ENCODE measurements at places on chromosomes 3 and 15.

GRCh38 chr3:53288214-53288613 is 32.4 kb upstream of the TKT start:
- no peak for DNase-seq

DNA sequence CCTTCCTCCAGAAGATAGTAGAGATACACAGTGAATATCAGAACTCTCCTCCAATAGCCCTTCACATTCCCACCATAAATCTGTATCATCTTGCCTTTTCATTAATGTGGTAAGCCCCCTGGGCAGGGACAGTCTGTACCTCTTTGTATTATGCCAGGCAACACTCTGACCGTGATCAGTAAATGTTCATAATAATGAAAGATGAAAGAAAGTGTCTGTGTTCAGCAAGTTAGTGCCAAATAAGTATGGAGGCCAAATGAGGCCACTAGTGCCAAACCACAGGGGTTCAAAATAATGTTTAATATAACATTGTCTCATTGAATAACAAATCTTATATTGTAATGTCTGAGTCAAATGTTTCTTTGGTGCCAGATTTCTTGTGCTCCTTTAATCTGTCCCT is 104.3 kb downstream of the CMSS1 start:
- DNase-seq, result no peak

DNA sequence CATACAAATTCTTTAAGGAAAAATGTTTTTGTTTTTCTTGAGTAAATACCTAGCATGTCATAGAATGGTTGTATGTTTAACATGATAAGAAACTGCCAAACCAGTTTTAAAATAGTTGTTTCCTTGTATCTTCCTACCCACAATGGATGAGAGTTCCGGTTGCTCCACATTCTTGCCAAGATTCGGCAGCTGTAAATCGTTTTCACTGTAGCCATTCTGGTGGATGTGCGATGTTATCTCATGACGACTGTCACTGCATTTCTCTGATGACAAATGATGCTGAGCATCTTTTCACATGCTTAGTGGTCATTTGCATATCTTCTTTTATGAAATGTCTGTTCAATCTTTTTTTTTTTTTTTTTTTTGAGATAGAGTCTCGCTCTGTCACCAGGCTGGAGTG is 36.6 kb upstream of the SH3GL3 start:
- DNase-seq, result no peak

DNA sequence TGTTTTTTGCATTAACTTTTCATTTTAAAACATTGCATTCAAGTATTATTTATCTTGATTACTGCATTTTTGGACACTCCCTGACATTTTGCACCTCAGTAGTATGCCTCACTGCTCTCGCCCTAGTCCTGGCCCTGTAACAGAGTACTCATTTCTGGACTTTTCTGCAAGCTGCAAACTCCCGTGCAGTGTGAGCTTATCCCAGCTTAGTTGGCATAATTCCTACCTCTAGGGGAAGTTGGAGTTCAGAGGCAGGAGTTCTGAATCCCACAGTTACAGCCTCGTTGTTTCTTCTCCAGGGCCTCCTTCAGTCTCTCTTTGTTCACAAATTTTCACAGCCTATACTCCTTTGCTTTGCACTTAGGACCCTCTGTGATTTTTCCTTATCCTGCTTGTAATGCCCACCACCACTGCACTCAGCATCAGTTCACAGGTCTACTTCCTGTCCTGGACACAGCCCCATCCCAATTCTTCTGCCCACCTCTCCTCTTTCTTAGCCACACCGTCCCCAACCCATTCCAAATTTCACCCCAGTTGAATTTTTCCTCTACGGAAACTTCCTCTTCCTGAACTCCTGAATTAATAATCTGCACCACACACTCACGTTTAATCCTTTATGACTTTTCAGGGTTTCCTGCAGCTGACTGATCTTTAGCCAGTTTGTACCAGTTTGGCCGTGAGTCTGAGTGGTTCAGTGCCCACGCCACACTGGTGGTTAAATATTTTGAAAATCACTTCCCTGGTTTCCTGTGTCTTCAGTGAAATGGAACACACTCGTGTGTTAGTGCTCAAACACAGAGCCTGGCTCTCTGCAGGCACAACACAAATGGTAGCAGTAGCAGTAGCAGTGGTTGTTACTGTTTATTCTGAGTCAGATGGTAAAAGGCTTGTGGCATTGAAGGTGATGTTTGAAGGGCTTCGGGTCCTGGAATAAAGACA is 6.3 kb upstream of the CTSH start:
- no peak for DNase-seq

DNA sequence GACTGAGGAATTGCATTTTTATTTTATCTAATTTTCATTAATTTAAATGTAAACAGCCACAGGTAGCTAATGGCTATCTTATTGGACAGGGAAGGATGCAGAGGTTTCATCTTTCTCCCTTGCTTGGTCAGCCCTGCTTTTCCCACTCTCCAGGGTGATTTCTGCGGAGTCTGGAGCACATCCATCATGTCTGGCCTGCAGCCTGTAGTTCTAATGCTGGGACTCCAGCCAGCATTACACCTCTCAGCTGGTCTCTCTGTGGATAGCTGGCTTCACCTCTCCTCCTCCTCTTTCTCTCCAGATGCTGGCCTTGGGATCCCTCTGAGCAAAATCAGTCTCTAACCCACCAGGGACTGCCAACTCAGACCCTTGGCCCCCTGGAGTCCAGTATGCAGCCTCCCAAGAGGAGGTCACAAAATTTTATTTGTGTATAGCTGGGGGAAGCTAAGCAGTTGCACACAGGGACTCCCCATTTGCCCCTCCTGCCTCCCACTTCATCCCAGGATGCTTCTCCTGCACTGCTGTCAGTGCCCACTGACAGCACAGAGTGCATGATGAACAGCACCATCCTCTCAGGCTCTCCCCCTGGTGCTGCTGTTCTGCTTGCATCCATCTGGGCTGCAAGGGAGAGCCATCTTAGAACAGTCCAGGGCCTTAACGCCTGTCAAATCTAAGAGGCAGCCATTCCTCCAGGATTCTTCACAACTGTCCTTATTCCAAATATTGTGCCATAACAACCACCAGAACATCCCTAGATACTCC is 1.7 kb downstream of the BFSP2 start:
- DNase-seq, result no peak

- DNase-seq, result no peak
Measured at GRCh38 chr3:8884630-8885290, 78.5 kb downstream of the RAD18 start.

DNA sequence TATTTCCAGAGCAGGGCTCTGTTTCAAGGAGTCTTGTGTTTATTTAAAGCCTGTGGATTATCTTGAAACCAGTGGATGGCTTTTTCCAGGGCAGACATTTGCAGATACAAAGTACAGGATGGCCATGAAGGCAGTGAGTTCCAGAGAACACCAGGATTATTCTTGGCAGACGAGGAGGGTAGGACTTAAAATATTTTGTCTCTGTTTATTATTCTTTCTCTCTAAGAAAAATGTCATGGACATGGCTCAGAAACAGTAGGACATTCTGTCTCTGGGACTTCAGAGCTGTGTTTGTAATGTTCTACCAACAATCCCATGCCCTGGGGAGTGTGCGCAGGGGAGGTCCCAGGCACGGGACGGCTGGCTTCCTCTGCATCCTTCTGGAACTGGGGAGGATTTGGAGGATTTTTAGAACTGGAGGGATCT is 125.9 kb downstream of the ATP10A start:
- no peak for DNase-seq

DNA sequence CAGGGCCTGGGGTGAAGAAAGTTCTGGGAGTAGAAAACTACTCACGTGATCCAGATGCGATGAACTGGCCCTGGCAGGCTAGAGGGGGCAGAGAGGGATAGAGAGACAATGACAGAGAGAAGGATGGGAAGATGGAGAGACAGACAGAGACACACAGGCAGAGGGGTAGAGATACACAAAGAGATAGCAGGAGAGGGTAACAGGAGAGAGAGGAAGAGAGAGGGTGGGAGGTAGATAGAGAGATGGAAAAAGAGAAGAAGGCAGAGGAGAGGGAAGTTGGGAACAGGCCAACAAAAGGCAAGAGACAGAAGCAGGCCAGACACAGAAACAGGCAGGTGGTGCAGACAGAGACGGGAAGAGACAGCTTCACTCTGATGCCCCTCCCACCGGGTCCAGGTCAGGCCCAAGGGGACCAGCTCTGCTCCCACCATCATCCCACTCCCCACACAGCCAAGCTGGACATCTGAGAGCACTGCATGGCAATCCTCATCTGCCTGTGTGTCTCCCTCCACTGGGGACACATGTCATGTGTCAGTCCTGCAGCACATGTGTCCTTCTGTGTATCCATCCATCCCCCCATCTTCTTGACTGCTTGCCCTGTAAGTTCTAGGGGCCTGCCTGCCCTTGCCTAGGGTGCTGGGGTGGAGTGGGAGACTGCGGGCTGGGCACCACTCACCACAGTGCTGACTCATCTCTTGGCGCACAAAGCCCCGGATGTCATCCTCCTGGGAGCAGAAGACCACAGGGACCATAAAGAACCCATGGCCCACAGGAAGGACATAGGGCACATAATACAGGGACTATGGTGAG is 2.2 kb upstream of the UCN2 start:
- no peak for DNase-seq

GRCh38 chr3:18098960-18099587 is 326.1 kb downstream of the SATB1 start:
- DNase-seq, result no peak

GRCh38 chr15:68012911-68013310 is 41.2 kb upstream of the PIAS1 start:
- no peak for DNase-seq

DNA sequence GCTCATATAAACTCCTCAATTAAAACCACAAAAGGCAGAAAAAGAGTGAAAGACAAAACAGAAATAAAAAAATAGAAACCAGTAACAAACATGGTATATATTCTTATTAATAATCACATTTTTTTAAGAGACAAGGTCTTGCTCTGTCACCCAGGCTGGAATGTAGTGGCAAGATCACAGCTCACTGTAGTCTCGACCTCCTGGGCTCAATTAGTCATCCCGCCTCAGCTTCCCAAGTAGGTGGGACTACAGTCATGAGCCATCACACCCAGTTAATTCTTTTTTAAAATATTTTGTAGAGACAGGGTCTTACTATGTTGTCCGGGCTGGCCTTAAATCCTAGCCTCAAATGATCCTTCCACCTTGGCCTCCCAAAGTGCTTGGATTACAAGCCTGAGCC is 37.1 kb downstream of the FAM240A start:
- DNase-seq, result no peak

GRCh38 chr3:132659000-132659364 is 627 bp downstream of the ACAD11 start:
- no peak for DNase-seq

DNA sequence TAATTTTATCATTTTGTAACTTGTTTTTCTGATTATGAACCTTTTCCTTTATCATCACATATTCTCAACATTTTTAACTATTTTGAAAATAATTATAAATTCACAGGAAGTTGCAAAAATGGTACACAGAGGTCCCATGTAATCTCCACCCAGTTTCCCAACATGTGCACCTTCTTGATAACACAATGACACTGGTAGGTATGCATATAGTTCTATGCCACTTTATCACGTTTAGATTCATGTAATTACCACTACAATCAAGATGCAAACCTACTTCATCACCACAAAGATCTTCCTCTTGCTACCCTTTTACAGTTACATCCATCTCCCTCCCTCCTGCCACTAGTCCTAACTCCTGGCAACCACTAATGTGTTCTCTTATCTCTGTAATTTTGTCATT is 413.9 kb downstream of the SHQ1 start:
- DNase-seq, result no peak

GRCh38 chr15:49436751-49437150 is 13.7 kb downstream of the FGF7 start:
- DNase-seq, result no peak

DNA sequence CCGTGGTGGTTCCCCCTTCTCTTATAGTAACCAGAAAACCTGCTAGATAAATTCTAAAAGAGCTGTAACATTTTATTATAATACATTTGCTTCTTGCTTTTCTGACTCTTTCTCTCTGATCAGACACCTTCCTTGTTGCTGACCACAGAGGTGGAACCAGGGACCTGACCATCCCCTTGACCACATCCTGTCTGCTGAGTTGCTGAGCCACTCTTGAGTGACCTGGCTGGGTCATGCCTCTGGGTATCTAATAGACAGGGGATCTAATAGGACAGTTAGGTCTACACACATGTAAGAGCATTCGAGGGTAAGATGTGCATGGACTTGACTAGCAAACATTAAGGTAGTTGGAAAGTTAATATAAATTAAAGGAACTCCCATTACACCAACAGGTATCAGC is 22.8 kb upstream of the TRIM59 start:
- no peak for DNase-seq

GRCh38 chr3:60577601-60578000 is 673.7 kb downstream of the FHIT start:
- DNase-seq, result no peak

- no peak for DNase-seq
Measured at GRCh38 chr15:43828061-43828657, 1.4 kb downstream of the WDR76 start.

- DNase-seq, result no peak
Measured at GRCh38 chr3:150169330-150169940, 198.7 kb upstream of the PFN2 start.

- DNase-seq, result no peak
Measured at GRCh38 chr15:65146438-65146837, 12.8 kb upstream of the PDCD7 start.

- DNase-seq, result no peak
Measured at GRCh38 chr3:136186846-136187245, 9.3 kb downstream of the MSL2 start.

GRCh38 chr3:155497930-155498647 is 204.6 kb upstream of the STRIT1 start:
- no peak for DNase-seq

GRCh38 chr3:187314176-187314575 is 22.6 kb upstream of the MASP1 start:
- no peak for DNase-seq
